ENCODE measurements at places on chromosomes 12 and 14.

DNA sequence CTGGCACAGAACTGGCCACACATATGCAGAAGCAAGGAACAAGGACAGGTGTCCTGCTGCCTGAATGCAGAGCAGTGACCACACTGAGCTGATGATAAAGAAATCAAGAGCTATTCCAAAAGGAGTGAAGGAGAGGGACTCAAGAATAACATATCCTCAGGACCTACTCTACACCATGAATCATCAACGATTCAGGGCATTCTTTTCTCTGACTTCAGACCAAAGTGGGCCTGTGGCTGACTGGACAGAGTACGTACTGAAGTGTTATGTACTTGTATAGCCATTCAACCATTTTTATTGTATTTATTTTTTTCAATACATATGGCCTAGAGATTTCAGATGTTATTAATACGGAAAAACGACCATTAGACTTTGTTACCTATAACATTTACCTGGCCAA lies 177.5 kb upstream of the TMTC1 start:
- DNase-seq, result no peak

- DNase-seq, result no peak
Measured at GRCh38 chr12:13273097-13273496, 76.6 kb downstream of the EMP1 start.

GRCh38 chr12:7555752-7556151 lies 52.2 kb upstream of the CD163 start:
- no peak for DNase-seq

GRCh38 chr14:33943096-33943883 lies 7.6 kb downstream of the EGLN3 start:
- peak; percentile 93 for DNase-seq

DNA sequence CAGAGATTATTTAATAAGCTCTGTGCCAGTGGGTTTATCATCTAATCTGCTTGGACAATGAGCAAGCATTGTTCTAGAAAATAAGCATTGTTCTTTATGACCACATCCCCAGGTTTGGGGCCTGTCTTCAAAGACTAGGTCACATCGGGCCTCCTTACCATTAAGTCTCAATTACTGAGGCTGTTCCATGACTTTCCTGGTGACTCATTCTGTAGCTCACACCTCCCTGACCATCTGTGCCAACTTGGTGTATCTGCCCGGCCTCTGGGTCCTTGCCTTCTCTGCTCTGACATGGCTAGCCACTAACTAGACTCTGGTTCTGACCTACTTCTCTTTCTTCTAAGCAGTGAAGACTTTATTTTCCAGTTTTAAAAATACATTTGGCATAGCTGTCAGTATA lies 44.4 kb upstream of the PLEKHA5 start:
- DNase-seq, result no peak

- DNase-seq, result no peak
Measured at GRCh38 chr12:6031001-6031400, 85.9 kb upstream of the ANO2 start.

GRCh38 chr12:120204171-120204570 lies 3.3 kb upstream of the RPLP0 start:
- no peak for DNase-seq

- no peak for DNase-seq
Measured at GRCh38 chr14:76227450-76228050, 75.8 kb downstream of the GPATCH2L start.

- DNase-seq, result no peak
Measured at GRCh38 chr12:53956914-53957536, 2.3 kb downstream of the HOXC12 start.

- DNase-seq, result no peak
Measured at GRCh38 chr14:63470962-63471793, 72.0 kb downstream of the PPP2R5E start.

- DNase-seq, result peak; percentile 51
Measured at GRCh38 chr12:107339487-107339886, 246.1 kb upstream of the CRY1 start.

- DNase-seq, result no peak
Measured at GRCh38 chr12:70692681-70693288, 55.6 kb upstream of the PTPRB start.

DNA sequence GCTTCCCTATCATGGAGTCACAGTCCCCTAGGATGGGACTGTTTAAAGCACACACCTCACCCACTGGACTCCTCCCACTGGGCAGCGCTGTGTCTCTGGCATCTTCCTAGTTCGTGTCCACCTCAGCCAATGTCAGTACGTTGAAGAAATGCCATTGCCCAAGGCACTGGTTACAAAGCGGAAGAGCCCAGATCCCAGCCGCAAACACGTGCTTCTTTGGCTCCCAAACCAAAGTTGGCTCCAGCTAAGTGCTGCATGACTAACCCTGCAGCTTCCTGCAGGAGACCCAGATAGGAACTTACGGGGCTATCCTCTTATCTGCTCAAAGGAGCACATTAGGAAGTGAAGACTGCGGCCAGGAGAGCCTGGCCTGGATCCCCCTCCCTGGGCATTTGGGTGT lies 9.3 kb downstream of the SYNE3 start:
- no peak for DNase-seq

DNA sequence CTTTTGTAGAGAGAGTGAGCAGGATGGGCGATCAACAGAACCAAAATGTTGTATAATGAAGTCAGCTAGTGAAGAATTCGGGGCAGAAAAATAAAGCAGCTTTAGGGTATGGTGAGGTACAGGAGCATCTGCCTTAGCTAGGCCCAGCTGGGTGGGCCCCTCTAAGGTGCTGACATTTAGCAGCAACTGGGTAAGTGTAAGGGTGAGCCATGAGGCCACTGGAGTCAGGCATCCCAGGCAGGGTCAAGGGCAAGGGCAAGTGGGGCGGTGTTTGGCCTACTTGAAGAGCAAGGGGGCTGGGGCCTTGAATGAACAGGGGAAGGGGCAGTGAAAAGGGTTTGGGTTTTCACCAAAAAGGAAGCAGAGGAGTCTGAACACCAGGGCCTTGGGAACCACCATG lies 583.6 kb downstream of the BCL11B start:
- no peak for DNase-seq

DNA sequence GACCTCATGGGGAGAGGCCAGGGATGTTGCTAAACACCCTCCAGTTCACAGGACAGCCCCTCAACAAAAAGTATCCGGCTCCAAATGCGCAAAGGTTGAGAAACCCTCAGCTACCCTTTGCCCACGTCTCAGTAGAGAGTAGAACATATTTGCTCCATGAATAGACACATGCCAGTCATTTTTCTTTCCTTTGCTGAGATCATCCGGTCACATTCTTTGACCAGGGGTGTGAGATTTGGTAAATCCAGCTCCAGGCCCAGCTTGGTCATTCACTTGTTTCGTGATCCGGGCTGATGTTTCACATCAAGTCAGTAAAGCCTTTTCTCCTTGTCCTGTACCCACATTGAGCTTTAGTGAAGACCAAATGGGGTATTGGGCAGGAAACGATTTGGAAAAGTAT lies 83.6 kb upstream of the LHX5 start:
- no peak for DNase-seq

DNA sequence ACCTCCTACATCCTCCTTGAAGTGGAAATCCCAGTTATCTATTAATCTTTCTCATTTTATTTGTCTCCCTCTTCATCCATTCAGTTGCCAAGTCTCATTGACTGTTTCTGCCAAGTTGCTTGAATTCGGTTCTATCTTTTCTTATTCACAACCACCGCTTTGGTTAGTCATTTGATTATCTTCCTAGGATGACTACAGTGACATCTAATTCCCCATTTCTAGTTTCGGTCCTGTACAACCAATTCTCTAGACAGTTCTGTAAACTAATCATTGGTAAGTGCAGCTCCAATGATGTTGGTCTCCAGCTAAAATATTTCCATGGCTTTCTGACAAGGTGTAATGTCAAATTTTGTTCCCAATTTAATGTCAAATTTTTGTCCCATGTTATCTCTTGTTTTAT lies 220.1 kb downstream of the ADAMTS20 start:
- DNase-seq, result no peak

GRCh38 chr12:95169368-95169767 lies 47.9 kb downstream of the FGD6 start:
- DNase-seq, result no peak

- DNase-seq, result no peak
Measured at GRCh38 chr12:42474391-42474790, 115.2 kb downstream of the PRICKLE1 start.

GRCh38 chr12:120090626-120091295 lies 25.8 kb downstream of the RAB35 start:
- DNase-seq, result no peak

- no peak for DNase-seq
Measured at GRCh38 chr14:103630364-103631108, 1.5 kb downstream of the KLC1 start.

DNA sequence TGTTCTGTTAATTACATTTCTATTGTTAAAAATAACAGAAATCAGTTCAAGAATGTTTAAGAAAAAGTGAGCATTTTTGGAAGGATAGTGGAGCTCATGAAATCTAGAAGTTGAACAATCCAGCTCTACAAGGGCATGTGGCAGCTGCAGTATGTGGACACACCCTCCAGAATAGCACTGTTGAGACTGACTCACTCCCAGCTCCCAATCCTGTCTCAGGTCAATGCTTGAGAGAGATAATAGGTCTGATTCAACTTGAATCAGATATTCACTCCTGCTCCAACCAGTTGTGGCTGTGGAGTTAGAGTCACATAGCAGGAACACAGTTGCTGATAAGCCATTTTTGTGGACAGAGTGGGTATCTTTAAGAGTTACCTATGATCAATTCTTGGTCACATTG lies 113.0 kb upstream of the NTF3 start:
- no peak for DNase-seq

DNA sequence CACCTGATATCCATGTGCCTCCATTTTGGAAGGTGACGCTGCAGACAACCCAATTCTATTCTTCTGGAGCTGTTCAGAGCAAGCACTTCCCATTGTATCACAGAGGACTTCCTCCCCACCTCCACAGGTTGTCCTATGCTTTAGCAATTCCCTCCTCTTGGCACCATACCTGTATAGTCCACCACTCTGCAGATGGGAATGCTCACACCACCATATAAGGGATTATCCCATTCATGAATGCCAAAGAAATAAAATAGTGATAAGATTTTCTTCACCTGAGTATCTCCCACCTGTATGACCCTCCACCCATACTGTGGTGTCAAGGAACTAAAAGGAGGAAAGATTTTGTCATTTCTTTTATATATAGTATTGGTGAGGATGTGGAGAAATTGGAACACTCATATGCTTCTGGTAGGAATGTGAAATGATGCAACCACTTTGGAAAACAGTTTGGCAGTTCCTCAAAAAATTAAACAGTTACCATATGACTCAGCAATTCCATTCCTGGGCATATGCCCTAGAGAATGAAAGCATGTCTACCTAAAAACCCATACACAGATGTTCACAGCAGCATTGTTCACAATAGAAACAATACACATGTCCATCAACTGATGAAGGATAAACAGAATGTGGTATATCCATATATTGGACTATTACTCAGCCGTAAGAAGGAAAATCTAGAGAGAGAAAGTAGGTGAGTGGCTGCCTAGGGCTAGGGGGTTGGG lies 75.2 kb downstream of the FIGNL2 start:
- DNase-seq, result no peak

GRCh38 chr14:34461334-34462131 lies 507 bp downstream of the SPTSSA start:
- peak; percentile 53 for DNase-seq

DNA sequence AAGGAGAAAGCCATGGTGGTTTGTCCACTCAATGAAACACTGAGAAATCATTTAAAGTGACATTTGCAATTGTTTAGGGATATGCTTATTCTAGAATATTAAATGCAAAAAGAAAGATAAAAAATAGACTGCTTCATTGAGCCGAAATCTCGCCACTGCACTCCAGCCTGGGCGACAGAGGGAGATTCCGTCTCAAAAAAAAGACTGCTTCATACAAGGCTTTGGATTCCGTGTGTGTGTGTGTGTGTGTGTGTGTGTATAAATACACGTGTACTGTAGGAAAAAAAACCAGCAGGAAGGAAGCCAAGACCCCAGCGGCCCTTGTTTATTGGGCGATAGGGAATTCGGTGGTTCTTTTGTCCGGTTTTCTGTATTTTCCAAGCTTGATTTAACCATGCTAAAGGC lies 3.2 kb upstream of the ZNF839 start:
- DNase-seq, result no peak

GRCh38 chr12:129401572-129401971 lies 502.3 kb downstream of the TMEM132D start:
- DNase-seq, result no peak

GRCh38 chr14:63394841-63395240 lies 76.1 kb upstream of the GPHB5 start:
- DNase-seq, result no peak

DNA sequence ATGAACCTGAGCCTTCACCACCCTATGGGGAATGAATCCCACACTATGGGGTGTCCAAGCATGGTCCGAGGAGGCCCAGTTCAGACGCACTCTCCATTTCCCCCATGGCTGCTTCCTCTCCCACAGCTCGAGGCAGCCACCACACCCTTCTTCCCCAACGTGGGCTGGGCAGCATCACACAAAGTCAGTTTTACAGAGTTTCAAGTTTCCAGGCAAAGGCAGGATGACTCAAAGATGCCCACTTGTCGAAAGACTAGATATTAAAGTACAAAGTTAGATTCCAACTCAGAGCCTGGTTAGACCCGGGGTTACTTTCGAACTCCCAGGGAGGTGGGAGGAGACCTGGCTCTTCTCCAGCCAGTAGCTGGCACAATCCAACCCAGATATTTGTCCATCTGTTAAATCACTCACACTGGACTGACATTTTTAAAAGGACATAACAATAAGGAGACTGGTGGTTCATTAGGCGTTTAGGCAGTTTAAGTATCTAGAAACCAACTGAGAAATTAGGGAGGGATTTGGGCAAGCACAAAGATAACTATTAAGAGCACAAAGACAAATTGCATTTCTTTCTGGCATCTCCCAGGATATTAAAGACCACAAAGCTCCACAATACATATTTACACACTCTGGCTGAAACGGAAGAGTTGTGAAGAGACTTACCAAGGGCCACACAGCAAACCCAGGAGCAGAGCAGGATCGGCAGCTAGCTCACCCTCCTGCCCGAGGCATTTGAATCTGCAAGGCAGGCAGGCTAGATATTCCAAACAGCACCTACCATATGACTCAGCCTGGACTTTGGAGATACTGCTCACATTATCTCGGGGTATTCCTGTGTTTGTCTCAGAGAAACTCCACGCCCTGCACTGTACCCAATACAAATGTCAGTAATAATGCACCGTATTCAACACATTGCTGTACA lies 34.8 kb downstream of the TMCC3 start:
- DNase-seq, result peak; percentile 53

GRCh38 chr14:40599725-40600124 lies 1007.0 kb upstream of the LRFN5 start:
- no peak for DNase-seq

GRCh38 chr14:89221109-89221810 lies 195.8 kb downstream of the FOXN3 start:
- peak; percentile 81 for DNase-seq

- DNase-seq, result no peak
Measured at GRCh38 chr14:21109377-21110138, 8.7 kb downstream of the TMEM253 start.

- DNase-seq, result peak; percentile 91
Measured at GRCh38 chr14:103606963-103607668, 21.9 kb upstream of the KLC1 start.

- no peak for DNase-seq
Measured at GRCh38 chr14:64993266-64993930, 6.7 kb downstream of the FNTB start.

- no peak for DNase-seq
Measured at GRCh38 chr14:61452452-61452851, 131.1 kb downstream of the PRKCH start.

Measured in brain (organoid and tissue), 16 donors.